ENCODE measurements at places on chromosomes 3 and 15. TPM values are rescaled to one million over a fixed set of nuclear protein-coding genes. Genes with fewer than 3 reads are reported as not detected.

The SH2D7 gene
- not detected for total RNA-seq

The GOLGA8H gene
- 1.7 TPM for total RNA-seq

DNA sequence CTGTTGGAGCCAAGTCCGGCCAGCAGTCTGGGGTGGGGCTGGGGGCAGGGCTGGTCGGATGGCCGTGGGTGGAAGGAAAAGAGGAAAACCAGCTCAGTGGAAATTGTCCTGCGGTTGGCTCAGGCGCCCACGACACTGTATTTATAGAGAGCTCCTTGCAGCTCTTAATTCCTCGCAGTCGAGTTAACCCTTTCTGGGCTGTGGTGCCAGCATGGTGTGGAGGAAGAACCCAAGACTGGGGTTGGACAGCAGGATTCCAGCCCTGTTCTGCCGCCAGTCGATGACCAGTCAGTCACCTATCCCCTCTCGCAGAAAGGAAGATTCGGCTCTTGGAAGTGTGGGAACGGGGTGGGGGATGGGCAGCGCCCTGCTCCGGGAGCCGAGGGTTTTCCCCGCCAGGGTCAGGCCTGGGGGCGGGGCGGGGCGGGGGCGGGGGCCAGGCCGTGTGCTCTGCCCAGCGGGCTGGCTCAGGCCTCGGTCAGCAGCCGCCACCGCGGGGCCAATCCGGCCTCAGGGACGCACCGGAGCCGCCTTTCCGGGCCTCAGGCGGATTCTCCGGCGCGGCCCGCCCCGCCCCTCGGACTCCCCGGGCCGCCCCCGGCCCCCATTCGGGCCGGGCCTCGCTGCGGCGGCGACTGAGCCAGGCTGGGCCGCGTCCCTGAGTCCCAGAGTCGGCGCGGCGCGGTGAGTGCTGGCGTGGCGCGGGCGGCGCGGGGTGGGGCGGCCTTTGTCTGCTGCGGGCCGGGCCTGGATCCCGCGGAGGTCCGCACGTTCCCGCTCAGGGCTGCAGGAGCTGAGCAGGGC is at the start of gene CD276:
Gene CD276 (plus strand): TSS at position 607 of the 804 bp plus-strand sequence. CDS start 15,257 bp downstream, outside the sequence.
- DNase-seq = peak; percentile 40
- no peaks in the 10 kb centered on the region for H3K4me1 ChIP-seq
- no peaks in the 10 kb centered on the region for H3K36me3 ChIP-seq
- peaks cover 3% of the 10 kb centered on the region for H3K27me3 ChIP-seq
- H3K27ac ChIP-seq = peak within 1 kb of the TSS; percentile 55

The ZPLD1 gene
- not detected for total RNA-seq

Data from tibial nerve (tissue), 4 donors.